ENCODE measurements at places on chromosomes 13 and 19. TPM values are rescaled to one million over a fixed set of nuclear protein-coding genes. Genes with fewer than 3 reads are reported as not detected.
A peak's percentile ranks its signal among the peaks of the same experiment; 100 is the strongest.

ATP1A3 gene
- total RNA-seq, result under 0.01 TPM

DGKH gene
- 9.7 TPM for total RNA-seq

LAIR1 gene
- not detected for total RNA-seq

NDUFB7 gene
- 337 TPM for total RNA-seq

SERP2 gene
- total RNA-seq, result 0.54 TPM

KIR2DL3 gene
- total RNA-seq, result not detected

WIZ gene
- 1.1 TPM for total RNA-seq

PDE4A gene
- 1.8 TPM for total RNA-seq

IL17D gene
- 0.72 TPM for total RNA-seq

KISS1R gene
- not detected for total RNA-seq

OR4F17 gene
- not detected for total RNA-seq

PRX gene
- 0.90 TPM for total RNA-seq

FFAR1 gene
- total RNA-seq, result not detected

MAP4K1 gene
- total RNA-seq, result not detected

NKPD1 gene
- under 0.01 TPM for total RNA-seq

ATP4B gene
- total RNA-seq, result not detected

ANGPTL8 gene
- total RNA-seq, result not detected

KIRREL2 gene
- total RNA-seq, result not detected

IFNL1 gene
- total RNA-seq, result not detected

GRCh38 chr19:38545596-38545995 lies 72.2 kb downstream of the MAP4K1 start:
- DNase-seq, result no peak

DNA sequence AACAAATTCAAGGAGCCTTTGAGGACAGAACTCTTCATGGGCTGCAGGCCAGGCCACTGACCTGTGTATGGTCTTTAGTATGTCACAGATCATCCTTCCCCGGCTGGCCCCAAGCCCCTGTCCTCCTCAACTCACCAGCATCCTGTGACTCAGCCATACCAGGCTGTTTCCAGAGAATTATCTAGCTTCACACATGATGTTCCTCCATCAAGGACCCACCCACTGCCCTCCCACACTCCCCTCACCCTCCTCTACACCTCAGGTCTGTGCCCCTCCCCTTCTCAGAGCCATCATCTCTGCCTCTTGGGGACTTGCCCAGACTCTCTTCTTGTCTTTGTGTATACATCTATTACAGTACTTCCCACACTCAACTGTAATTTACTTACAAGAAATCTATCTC lies 14.7 kb downstream of the DCT start:
- no peak for DNase-seq

- no peak for DNase-seq
These were observed 654 bp downstream of the STAP2 start for GRCh38 chr19:4337906-4338440.

DNA sequence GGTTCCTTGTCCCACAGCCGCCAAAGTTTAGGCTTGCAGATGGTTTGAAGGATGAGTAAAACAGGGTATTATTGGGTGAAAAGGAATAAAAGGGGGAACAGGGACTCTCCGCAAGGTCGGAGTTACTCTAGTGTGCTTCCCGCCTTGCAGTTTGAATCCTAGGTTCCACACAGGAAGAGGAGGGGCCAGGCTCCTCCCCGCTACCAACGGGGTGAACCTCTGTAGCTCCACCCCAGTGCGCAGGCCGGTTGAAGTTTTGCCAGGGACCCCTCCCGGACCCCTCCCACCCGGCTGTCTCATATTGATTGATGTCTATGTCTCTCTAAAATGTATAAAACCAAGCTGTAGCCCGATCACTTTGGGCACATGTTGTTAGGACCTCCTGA lies 11.6 kb upstream of the GTF2F2 start:
- DNase-seq, result no peak

DNA sequence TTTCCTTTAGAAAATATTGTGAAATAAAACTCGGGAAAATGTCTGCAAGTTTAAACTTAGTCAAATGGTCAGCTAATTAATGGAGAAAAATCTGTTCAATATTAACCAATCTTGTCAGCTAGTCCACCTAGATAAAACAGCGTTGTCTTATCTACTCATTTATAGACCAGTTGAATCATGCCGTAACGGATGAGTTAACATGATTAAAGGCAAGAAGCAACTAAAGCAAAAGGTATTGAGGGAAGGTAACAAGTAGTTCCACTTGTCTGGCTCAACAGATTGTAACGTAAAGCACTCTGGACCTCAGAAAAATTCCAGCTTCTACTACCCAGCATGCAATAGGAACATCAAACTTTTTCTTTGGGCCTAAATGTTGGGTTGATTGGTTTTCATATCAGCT lies 958.2 kb downstream of the DIAPH3 start:
- DNase-seq, result no peak

GRCh38 chr13:93169980-93170379 lies 56.6 kb upstream of the GPC6 start:
- peak; percentile 97 for DNase-seq

DNA sequence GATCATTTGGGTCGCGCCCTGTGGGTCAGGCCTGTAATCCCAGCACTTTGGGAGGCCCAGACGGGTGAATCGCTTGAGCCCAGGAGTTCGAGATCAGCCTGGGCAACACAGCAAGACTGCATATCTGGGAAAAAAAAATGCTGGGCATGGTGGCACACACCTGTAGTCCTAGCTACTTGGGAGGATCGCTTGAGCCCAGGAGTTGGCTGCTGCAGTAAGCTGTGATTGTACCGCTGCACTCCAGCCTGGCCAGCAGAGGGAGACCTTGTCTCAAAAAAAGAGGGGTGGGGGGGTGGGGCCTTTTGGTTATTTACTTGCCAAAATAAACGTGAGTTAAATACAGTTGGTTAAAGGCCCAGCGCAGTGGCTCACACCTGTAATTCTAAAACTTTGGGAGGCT lies 9.8 kb upstream of the ZNF544 start:
- DNase-seq, result no peak

DNA sequence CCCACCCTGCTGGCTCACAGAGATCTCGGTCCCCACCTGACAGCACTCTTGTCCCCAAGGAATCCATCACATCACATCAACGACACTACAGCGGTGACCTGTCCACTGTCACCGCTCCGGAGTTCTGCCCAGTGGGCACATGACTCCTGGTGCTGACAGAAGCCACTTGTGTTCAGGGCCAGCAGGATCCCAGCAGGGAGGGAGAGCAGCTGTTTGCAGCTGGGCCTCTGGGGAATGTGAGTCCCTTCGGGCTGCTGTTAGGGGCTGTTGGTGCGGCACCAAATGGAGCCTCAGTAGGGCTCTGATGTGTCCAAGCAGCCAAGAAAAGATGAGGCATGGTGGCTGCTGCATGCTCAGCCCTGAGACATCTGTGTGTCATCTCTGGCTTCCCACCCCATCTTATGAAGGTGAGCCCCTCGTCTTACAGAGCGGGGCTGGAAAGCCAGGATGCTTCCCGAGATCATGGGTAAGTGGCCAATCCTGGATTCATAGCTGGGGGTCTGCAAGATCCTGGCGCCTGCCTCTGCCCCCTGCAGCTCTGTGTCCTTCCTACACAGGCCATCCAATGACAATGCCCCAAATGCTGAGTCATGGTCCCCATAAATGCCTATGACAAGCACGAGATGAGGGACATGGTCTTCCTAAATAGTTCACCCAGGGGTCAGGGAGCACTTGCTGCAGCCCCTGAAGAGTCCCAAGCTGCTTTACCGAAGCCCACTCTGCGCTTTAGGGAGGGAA lies 56.0 kb downstream of the F2RL3 start:
- no peak for DNase-seq

- no peak for DNase-seq
These were observed 63.1 kb downstream of the TM9SF2 start for GRCh38 chr13:99564386-99564785.

DNA sequence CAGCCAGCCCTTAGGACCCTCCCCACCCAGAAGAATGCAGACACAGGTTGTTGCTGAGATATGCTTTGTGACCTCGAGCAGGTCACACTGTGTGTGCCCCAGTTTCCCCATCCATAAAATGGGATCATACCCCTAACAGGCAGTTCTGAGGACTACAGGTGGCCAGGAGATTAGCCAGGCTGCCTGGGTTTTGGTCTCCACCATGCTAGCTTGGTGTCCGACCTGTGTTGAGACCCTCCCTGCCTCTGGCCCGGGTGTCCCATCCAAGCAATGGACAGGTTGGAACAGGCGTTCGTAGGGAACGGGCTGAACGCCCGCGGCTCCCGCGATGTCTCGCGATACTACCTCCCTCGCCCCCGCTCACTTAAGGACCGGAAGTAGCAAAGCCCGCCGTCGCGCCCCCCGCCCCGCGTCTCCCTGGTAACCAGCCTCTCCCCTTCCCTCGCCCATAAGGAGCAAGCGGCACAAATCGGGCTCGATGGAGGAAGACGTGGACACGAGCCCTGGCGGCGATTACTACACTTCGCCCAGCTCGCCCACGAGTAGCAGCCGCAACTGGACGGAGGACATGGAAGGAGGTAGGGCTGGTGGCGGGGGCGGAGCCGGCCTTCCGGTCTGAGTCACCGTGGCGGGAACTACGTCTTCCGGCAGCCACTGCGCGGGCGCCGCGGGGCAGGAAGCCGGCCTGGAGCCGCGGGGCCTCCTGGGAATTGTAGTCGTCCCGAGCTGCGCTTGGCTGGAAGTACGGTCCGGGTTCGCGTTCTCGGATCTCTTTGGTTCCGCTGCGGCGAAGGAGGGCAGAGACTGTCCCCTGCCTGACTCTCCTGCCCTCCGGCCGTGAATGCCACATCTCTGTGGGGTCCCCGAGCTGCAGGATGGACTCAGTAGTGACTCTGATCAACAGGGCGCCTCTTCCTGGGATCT lies 45.4 kb downstream of the SMIM24 start:
- peak; percentile 93 for DNase-seq

DNA sequence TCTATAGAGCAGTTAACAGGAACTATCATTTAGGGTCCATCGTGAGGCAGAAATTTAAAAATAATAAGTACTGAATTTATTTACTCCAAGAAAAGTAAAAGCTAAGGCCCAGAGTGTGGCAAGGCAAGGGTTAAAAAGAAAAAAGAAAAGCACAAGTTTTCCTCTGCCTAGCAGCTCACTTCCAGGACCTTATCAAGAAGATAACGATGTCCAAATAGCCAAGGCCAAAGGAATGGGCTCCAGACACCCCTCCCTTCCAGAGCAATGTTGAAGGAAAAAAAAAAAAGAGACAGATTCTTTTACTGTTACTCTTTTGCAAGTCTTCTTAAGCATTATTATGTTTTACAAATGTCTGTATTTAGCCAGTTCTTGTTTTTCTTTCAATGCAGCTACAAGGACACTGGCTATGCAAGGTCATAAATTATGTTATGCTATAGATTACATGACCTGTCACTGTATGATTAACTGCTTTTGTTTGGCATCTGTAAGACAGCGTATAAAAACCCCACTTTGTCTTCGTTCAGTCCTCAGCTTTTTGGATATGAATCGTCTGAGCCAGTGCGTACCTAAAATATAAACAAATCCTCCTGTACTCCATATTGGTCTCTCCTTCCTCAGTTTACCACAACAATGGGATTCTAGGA lies 2.9 kb upstream of the ZNF700 start:
- peak; percentile 5 for DNase-seq

DNA sequence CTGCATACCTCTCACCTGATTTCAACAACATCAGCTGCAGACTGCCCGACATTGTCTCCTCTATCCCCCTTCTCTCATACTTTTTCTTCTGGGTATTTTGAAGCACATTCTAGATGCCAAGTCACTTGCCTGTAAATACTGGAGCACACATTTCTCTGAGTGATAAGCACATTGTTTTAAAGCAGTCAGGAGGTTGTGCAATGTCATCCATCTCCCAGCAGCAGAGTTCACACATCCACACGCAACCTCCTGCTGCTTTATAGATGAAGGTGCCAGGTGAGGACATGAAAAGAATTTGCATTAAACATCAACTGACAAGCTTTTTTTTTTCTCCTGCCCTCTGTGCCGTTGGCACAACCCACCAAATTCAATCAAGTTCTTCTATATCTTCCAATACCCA lies 5.5 kb downstream of the UPK1A start:
- DNase-seq, result no peak

DNA sequence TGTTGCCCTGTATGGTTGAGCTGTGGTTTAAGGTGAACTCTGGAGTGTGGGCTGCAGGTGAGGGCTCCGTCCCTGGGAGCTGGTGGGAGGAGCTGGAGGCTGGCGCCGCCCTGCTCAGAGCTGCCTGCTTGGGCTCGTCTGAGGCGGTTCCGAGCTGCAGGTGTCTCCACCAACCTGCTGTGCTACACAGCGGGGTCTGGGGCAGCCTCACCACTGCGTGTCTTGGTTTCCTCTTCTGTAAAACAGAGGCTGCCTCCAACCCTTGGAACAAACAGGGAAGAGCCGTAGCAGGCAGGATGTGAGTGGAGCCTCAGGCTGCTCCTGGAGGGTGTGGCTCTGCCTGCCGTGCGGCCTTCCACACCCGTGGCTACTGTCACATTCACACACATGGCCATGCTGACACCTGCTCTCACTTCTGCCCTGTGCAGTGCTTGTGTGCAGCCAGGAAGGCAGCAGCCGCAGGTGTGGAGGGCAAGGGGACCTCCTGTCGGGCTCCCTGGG lies 21.4 kb downstream of the NAXD start:
- no peak for DNase-seq

DNA sequence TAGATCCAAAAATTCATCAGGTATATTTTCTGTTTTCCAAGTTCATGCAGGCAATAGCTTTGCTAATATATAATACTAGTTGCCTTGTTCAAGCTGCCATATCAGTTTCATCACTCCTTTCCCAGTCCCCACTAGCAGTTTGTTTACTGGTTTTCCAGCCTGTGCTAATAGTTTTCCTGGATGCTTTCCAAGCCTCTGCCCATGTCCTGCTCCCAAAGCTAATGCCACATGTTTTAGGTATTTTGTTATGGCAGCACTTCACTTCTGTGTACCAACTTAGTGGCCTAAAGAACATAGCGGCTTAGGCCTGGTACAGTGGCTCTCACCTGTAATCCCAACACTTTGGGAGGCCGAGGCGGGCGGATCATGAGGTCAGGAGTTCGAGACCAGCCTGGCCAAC lies 28.1 kb upstream of the ZNF527 start:
- no peak for DNase-seq

GRCh38 chr13:76879883-76880270 lies 6.3 kb downstream of the KCTD12 start:
- no peak for DNase-seq

DNA sequence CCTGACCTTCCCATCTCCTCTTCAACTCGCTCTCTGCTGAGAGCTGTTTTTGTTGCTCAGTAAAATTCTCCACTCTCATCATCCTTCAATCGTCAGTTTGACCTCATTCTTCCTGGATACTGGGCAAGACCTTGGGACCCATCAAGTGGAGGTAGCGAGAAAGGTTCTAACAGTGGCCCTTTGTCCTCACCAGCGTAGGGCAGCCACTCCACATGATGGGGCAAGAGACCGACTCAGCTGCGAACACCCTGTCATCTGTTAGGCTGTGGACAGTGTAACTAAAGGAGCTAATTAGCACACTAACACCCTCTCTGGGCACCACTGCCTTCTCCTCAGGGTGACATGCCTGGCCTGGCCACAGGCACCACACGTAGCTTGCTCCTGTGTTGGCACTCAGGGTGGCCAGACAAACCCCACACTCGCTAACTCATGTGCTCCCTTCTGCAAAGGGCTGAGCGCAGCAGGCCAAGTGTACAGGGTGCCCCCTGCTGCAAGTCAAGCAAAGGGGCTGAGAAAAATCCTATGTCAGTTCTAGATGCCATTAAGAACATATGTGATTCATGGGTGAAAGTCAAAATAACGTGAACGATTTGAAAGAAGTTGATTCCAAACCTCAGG lies 1216.0 kb downstream of the SLITRK5 start:
- DNase-seq, result no peak
